NCI-H187 treated with DMSO at 0.1 percent for 48 hours (cell line): ENCODE measurements at places on chromosomes 6 and 20.

DNA sequence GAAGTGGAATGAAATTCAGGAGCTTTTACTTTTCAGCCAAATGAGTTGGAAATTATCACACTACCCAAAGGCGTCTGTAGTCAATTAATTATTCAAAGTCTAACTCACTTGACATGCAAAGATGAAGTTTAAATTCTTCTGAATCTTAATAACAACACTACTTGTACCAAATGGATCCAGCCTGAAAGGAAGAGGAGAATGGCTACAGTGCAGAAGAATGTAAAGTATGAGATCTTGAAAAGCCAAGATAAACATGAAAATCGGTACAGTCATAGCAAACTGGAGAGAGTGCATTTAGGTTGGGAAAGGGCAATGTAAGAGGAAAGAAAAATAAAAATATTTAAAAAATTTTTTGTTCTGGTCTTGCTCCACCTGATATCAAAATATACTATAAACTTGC lies 195.5 kb downstream of the SIM1 start:
- no peak for DNase-seq

- no peak for DNase-seq
Measured at GRCh38 chr20:40778894-40779496, 90.0 kb upstream of the MAFB start.

GRCh38 chr6:39892490-39893129 lies 41.7 kb downstream of the MOCS1 start:
- no peak for DNase-seq

GRCh38 chr6:105988812-105989577 lies 97.1 kb upstream of the PRDM1 start:
- DNase-seq, result no peak

DNA sequence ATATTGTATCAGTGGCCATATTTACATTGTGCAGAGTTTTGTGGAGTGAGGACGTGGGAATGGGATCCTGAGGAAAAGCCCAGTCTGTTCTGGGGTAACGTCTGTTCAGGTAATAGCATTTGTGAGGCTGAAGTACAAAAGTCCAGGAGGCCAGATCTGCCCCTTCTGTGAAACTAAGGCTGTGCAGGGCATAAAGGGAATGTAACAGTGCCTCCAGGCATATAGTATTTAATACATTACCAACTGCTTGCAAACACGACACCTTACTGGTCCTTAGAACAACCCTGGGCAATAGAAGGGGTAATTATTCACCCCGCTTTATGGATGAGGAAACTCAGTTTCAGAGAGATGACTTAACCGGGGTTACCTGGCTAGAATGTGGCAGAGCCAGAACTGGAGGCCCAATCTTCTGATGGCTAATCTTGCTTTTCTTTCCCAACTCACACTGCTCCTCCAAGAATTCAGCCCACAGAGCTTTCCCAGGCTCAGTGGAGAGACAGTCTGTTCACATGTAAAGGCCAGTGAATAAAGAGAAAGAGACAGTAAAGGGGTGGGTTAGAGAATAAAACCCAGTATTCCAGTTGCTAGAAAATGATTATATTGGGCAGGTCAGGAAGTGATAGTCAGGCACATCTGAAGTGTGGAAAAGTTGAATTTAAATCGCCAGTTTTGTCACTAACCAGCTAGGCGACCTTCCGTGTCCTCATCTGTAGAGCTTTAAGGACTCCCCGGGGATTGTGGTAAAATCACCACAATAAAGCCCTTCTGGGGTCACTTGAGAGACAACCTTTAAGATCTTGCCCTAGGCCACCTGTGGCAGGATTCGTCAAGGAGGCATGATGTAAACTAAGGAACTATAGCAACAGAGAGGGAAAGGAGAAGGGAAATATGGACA lies 280.7 kb upstream of the CITED2 start:
- no peak for DNase-seq

DNA sequence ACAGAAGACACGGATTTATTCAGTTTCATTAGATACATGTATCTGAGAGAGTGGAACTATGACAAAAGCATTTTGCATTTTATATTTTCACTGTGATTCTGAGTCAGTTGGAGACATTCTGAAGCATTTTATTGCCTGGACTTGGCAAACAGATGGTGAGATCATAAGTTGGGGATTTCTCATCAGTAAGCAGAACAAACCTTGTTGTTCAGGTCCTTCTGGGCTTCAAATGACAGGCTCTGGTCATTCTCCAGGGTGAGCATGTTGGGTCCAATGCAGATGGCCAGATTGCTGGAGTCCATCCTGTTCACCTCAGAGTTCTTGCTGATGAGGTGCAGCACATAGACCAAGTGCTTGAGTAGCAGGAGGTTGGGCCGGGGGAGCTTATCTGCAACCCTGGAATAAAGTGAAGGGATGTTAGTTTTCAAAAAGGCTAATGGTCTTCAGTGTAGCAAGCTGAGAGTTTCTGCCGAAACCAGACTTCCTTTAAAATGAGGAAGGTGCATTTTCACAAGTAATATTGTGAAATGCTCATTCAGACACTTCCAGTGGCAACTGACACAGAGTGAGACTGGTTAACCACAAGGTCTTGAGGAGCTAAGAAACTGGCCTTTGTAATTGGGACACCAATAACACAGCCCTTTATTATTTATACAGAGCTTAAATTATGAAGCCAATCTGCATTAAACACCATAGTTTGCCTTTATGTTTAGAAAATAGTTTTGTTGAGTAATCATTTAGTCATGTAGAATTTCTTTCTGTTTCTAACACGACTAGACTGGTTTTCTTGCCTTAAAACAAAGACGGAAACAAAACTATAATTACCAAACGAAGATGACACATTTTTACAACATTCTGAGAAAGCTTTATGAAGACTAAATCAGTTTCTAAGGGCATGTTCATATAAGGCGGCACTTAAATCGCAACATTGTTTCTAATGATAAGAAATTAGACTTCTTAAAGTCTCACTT lies 5.6 kb downstream of the TAGAP start:
- no peak for DNase-seq

DNA sequence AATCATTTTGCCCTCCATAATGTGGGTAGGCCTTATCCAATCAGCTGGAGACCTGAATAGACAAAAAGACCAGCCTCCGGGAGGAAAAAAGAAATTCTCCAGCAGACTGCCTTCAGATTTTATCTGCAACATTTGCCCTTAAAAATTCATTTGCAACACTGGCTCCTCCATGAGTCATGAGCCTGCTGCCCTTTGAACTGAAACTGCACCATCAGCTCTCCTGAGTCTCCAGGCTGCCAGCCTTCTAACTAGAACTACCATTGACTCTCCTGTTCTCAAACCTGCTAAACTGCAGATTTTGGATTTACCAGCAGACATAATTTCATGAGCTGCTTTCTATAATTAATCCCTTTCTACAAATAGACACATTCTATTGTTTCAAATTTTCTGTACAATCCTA lies 223.9 kb upstream of the THEMIS start:
- no peak for DNase-seq

- DNase-seq, result no peak
Measured at GRCh38 chr6:151609146-151609902, 115.5 kb downstream of the CCDC170 start.

DNA sequence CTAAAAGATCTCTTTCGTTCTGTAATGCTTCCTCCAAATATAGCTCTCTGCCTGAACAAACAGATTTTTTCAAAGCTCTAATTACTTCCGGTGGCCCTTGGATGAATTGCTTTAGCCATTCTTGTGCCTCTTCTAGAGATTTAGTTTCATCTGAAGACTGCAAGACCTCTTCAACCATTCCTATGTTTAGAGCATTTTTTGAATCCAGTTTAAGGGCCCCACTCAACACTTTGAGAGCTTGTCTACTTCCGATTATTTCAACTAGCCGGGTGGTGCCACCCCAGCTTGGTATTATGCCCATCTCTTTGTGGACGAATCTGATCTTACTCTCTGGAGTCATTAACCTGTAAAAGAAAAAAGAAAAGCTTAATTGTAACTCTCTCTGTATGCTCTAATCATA lies 23.3 kb downstream of the RNF146 start:
- no peak for DNase-seq

GRCh38 chr20:8089668-8090067 lies 42.4 kb upstream of the PLCB1 start:
- no peak for DNase-seq

DNA sequence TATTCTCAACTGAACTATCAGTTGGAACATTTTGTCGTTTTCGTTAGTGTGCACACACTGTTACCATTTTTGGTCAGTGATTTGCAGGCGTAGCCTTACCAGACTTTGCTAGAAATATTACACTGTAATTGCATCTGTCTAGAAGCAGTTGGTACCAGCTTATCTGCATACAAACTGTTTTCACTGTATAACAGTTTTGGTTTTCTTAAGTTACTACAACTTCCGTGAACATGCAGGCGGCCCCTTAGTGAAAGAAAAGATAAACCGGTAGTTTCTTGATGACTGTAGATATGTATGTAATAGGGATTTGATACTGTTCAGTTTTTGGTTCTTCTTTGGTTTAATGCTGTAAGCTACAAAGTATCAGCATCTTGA lies 1.3 kb downstream of the DSTN start:
- DNase-seq, result no peak

GRCh38 chr6:167824591-167825331 lies 1.9 kb upstream of the AFDN start:
- DNase-seq, result no peak

GRCh38 chr6:75020376-75020775 lies 185.5 kb downstream of the COL12A1 start:
- no peak for DNase-seq

GRCh38 chr6:151390851-151391470 lies 398 bp downstream of the ZBTB2 start:
- DNase-seq, result no peak

DNA sequence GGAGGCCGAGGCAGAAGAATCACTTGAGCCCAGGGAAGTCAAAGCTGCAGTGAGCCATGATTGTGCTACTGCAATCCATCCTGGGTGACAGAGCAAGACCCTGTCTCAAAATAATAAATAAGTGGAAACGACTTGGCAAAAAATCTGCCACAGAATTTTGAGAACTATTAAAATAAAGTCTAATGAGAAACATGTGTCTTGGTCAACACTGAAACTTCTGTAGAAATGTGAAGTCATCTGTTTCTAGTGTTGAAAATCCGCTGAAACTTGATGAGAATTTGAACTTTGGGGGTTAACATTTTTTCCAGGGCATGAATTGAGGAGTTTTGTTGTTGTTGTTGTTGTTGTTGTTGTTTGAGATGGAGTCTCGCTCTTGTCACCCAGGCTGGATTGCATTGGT lies 29.0 kb upstream of the BCLAF1 start:
- DNase-seq, result no peak

GRCh38 chr6:104324301-104324700 lies 535.4 kb downstream of the HACE1 start:
- no peak for DNase-seq

DNA sequence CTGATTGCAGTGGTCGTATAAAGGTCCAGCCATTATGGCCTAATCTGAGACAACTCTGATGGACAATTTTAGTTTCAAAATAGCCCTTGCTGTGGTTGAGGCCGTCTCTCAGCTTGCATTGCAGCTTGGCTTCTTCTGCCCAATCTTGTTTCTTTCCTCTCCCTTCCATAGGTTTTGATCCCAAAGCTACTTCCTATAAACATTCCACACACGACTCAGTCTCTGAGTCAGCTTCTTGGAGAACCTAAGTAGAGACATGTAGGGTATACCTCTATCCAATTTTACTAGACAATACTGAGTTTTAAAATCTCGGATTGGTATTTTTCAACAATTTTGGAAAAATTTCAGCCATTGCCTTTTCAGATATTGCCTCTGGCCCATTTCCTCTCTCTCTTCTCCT lies 13.4 kb downstream of the IYD start:
- no peak for DNase-seq

DNA sequence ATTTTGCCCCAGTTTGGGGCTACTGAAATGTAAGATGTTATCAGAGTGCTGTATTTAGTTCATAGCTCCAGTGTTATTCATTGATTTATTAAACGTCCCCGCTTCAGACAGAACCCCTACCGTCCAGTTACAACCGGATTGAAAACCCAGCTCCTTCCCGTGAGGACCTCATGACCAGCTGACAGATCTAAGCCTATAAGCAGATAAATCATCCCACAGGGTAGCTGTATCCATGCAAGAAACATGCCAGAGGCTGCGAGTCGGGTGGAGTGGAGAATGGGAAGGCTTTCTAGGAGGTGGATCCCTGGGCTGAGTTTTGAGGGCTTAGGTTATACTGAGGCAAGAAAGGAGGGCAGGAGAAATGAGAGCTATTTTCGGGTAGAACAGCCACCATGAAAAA lies 260.0 kb downstream of the ARID1B start:
- no peak for DNase-seq

GRCh38 chr20:46367967-46368901 lies 38.2 kb downstream of the ELMO2 start:
- DNase-seq, result no peak

DNA sequence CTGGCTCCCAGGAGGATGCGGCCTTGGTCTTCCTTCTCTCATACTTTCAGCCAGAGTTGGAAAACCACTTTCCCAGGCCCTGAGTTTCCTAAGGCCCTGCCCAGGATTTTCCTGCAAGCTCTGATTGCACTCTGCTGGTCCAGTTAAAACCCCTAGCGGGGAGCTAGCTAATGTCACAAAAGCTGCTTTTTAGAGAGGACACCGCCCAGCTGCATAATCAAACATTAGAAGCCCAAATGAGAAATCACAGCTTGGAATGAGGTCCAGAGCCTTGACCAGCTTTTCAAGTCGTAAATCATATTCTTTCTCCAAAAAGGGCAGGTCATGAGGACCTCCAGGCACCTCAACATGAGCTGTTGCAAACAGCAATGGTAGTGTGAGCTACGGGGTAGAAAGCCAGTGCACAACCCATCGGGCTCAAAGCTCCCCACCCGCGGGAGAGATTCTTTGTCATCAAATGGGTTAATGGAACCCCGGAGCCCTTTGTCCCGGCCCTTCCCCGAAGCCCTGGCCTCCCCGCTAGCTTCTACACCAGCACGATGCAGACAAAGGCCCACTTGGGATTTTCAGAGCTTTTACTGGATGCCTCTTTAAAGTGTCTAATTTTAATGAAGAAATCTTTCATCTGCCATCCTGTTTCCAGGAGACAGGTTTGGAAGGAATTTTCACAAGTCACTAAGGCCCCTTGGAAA lies 134.0 kb downstream of the SCML4 start:
- no peak for DNase-seq

GRCh38 chr20:51752343-51752951 lies 15.7 kb downstream of the ATP9A start:
- no peak for DNase-seq

- DNase-seq, result no peak
Measured at GRCh38 chr6:114764866-114765265, 422.0 kb upstream of the HS3ST5 start.

DNA sequence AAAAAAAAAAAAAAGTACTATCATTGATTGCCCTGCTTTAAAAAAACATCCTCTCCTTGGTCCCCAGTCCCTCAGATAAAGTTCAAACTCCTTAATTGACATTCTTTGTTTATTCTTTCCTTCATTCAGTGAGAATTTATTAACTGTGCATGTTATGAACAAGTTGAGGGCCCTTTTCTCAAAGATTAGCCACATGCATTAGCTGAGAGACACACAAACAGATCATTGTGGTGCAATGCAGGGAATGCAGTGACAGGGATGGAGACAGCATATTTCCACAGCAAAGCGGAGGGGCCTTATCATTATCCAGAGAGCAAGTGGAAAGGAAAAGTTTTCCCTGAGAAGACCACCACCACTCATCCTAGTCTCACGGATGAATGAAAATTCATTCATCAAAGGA lies 21.9 kb upstream of the IPCEF1 start:
- DNase-seq, result no peak
